ENCODE measurements at places on chromosomes 1 and 21.
A peak's percentile ranks its signal among the peaks of the same experiment; 100 is the strongest.

DNA sequence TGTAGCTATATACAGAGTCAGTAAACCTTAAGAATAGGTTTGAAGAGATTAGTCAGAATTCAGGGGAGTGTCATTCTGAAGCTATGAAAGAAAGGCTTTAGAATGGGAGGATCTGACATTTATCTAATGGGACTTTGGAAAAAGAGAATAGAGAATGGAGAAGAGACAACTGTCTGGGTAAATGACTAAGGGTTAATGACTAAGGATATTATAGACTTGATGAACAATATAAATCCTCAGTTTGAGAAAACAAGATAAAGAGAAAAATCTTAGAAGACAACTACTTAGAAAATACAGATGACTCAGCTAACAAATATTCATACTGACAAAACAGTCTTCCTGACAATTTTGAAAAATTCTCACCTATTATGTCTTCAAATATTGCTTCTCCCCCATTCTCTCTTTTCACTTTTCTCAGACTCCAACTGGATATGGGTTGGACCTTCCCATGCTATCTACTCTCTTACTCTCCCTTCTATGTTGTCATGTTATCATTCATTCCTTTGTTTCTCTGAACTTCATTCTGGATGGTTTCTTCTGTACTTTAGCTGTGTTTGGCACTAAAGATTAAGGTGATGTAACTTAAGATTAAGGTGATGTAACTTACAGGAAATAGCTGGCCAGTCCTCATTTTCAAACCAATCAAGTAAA is 20.4 kb downstream of the SLC16A1 start:
- peaks cover 46% of the 10 kb centered on the region for H3K36me3 ChIP-seq
- H3K27ac ChIP-seq, result peak overlapping the region; percentile 75
- no peak overlapping the region for H3K4me3 ChIP-seq
- peaks cover 50% of the 10 kb centered on the region for H3K4me1 ChIP-seq
- DNase-seq, result no peak

DNA sequence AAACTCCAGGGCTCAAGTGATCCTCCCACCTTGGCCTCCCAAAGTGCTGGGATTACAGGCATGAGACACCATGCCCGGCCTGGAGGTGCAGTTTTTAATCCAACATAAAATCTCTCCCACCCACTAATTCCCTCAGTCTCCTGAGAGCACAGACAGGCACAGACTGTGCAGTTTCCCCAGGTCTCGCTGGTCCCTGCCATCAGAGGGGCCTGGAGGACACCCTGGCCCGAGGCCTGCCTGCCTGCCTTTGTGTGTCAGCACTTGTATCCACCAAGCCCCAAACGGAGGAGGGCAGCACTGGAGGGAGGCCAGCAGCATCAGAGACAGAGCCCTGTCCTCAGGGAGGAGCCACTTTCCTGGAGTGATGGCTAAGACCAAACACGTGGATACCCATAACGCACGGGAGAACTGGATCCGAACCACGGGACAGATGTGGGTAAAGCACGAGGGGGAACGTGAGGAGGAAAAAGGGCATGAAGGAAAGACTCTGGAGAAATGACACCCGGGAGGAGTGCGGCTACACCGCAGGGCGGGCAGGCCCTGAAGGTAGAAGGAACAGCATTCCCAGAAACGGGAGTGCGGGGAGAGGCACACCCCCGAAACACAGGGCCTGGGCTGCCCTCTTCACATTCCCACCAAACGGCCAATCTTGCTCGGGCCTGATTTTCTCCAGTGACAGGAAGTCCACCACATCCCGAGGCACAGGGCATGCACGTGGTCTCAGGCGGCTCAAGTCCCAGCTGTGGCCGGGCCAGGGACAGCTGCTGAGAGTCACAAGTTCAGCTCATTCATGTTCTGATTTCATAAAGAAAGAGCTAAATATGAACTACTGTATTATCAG is 29.7 kb downstream of the NPHP4 start:
- no peaks in the 10 kb centered on the region for H3K27me3 ChIP-seq
- H3K4me1 ChIP-seq, result no peaks in the 10 kb centered on the region
- DNase-seq, result no peak

DNA sequence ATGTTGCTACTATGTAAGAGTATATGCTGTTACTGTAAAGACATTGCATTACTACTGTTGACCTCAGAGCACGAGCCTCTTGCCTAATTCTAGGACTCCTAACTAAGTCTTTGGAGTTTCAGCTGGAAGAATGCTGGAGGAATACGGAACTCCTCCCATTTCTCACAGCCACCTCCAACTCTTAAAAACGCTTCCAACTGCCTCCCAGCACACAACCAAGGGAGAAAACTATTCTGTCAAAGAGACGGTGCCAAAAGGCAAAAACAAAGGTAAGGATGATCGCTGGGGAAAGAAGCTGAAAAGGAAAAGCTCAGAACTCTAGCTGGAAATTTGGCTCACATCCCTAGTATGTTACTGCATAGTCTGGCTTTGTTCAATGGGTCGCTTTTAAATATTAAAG is at the start of gene FMO2:
Gene FMO2, plus strand, starts transcription at position 210 of the 400 bp plus-strand sequence. CDS start 414 bp downstream, outside the sequence.
- DNase-seq, result no peak
- H3K27me3 ChIP-seq, result peaks cover 25% of the 10 kb centered on the region
- no peaks in the 10 kb centered on the region for H3K4me1 ChIP-seq
- no peak within 1 kb of the TSS for H3K4me3 ChIP-seq
- no peaks in the 10 kb centered on the region for H3K36me3 ChIP-seq

DNA sequence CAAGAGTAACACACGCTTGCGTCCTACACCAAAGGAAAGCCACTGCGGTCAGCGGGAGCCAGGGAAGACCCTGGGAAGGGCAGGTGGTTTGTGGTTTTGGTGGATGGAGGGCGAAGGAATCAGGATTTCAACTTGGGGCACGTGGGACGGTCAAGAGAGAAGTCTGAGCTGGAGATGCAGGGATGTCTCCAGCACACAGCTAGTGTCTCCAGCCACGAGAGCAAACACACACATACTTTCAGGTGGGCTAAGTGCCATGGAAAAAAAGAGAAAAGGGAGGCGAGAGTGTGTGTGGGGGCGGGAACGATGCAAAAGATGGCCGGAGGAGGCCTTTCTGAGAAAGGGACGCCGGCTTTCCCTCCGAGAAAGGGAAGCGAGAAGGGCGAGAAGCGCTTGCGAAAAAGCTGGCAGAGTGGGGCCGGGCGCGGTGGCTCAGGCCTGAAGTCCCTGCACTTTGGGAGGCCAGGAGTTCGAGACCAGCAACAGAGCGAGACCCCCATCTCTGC is 1.4 kb upstream of the SRRM1 start:
- H3K36me3 ChIP-seq, result peaks cover 41% of the 10 kb centered on the region
- H3K4me3 ChIP-seq, result peak overlapping the region; percentile 96
- H3K27ac ChIP-seq, result peak overlapping the region; percentile 99
- DNase-seq, result peak; percentile 65

- no peak for DNase-seq
- H3K4me1 ChIP-seq, result peaks cover 5% of the 10 kb centered on the region
- no peak overlapping the region for H3K27ac ChIP-seq
- no peaks in the 10 kb centered on the region for H3K36me3 ChIP-seq
- no peak overlapping the region for H3K4me3 ChIP-seq
These were observed 37.4 kb downstream of the ACOT11 start for GRCh38 chr1:54585181-54586066.

DNA sequence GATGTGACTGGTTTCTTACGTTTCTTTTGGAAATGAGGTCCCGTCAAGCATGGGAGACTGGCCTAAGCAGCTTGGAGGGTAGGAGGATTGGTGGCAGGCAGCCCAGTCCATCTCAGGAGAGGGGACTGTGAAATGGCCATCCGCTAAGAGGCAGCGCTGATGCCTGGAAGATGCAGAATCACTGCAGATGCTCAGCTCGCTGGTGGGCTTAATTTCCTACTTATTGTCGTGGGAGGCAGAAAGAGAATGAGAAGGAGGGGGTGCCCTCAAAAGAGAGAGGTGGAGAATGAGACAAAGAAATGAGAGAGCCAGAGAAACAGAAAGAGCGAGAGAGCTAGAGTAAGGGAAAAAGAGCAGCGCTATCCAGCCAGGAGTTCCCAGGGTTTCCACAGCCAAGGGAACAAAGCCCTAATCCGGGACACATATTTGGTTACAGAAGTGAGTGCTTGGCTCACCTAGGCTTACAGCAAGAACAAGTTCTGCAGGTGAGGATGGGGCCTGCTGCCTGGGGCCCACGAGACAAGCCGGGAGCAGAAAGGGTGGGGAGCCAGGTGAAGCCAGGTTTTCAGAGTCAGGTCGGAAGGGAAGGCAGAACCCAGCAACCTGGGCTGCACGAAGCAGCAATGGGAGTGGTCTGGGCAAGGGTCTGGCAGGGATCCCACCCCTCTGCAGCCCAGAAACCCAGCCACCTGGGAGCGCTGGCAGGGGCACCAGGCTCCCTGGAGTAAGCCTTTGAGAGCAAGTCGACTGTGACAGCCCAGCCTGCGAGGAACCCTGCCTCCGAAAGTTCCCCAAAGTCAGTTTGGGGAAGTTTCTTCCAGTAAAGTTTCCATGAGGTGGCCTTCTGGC is 5.8 kb downstream of the ECE1 start:
- H3K4me3 ChIP-seq, result no peak overlapping the region
- H3K4me1 ChIP-seq, result peaks cover 69% of the 10 kb centered on the region
- no peaks in the 10 kb centered on the region for H3K27me3 ChIP-seq
- no peak for DNase-seq

Data from activated T-cell treated with anti-CD3 and anti-CD28 coated beads, Interleukin-2, amount 50 U/mL, for 24 hours (primary cell).